SW 1271 (cell line): ENCODE measurements at places on chromosomes 7 and 10.

DNA sequence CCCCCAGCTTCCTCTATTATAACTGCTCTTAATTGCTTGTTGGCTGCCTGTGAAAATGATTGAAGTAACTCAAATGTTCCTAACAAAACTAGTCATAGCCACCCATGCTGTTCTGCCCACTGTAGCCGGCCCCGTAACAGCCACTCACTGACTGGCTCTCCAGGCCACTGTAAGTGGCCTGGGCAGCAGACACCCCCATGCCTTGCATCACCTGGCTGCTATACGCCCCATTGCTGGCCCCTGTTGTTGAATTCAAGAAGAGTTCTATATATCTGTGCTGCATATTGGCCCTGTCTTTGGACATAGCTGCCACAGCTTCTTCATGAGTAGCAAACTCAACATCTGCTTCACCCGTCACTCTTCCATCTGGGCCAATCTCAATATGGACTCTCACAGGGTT lies 15.1 kb downstream of the FXYD4 start:
- DNase-seq, result no peak

DNA sequence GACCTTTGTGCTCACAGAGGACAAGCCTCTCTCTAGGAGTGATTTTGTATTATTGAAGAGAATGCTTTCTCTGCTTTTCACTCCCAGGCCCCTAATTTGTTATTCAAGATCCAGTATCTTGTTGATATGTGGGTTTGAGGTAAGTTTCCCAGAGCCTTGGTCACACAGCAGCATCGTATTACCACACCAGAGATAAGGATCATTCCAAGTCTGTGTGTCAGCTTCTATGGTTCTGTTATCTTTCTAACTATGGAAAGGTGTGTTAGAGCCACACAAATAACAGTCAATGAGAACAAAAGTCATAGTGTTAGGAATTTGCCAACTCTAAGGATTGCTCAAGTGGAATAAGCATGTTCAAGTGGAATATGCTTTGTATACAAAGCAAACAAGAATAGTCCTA lies 1208.3 kb downstream of the GATA3 start:
- no peak for DNase-seq

GRCh38 chr7:21099432-21099831 lies 312.7 kb upstream of the SP8 start:
- DNase-seq, result no peak

DNA sequence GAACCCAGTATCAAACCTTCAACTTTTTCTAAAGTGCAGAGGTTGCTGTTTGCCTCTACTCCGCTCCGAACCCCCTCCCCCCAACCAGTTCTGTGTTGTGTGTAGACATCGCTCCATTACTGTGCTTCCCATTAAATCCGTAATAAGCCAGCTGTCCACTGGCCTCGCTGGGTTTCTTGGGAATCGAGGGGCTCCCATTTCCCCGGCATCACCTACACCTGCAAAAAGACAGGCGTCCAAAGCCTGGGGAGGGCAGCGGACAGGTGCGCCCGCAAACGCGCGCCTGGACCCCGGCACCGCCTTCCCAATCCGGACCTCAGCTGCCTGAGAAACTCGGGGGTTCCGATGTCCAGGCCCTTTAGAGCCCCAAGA lies 631 bp downstream of the RTKN2 start:
- no peak for DNase-seq

- no peak for DNase-seq
Observed at GRCh38 chr7:139699640-139700504, 77.9 kb downstream of the HIPK2 start.

- no peak for DNase-seq
Observed at GRCh38 chr7:91655656-91656055, 224.8 kb downstream of the MTERF1 start.

DNA sequence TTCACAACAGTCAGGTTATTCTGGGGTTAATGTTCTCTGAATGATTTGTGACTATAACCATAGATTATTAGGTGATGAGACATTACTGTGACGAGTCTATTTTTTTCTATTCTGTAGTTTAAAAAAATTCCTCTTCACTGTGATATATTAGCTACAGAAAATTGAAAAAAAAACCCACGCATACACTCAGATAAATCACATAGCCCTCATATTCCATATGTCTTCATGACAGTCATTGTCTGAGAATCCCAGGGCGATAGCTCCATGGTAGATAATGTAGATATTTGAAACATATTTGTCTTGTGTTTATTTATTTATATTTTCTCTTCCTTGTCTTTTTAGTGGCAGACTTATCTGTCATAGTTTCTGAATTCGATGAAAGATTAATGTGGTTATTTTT lies 110.0 kb downstream of the CAMK1D start:
- no peak for DNase-seq
